AG09309 (cell line): ENCODE measurements at places on chromosomes 12 and 14.

DNA sequence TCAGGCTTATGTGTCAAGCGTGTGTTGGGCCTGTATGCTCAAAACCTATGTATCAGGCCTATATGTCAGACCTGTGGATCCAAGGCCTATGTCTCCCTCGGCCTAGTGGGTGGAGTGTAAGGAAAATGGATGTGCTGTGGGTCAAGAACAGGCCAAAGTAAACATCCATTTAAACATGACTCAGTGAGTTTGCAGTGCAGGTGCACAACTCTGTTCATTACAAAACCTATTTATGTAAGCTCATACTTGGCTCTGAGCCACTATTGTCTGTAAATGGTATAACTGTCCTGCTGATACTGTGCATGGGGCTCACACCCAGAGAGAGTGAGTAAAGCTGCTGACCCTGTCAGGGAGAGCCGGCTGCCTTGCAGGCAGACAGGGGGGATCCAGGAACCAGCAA, 249.7 kb upstream of the AVPR1A start:
- no peak for DNase-seq

DNA sequence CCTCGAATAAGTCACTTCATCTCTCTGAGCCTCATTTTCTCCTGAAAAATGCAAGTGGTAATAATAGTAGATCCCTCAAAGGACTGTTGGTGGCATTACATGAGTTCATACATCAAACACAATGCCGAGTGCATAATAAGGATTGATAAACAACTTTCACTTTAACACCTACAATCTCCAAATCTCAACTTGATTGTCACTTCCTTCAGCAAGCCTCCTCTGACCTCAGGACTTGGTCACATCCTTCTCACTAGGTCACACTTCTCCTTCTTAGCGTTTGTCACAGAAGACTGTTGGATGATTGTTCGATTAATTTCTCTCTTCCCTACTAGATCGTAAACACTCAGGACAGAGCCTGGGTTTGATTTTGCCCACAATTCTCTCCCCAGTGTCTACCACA, 7.9 kb upstream of the PRKAB1 start:
- no peak for DNase-seq

DNA sequence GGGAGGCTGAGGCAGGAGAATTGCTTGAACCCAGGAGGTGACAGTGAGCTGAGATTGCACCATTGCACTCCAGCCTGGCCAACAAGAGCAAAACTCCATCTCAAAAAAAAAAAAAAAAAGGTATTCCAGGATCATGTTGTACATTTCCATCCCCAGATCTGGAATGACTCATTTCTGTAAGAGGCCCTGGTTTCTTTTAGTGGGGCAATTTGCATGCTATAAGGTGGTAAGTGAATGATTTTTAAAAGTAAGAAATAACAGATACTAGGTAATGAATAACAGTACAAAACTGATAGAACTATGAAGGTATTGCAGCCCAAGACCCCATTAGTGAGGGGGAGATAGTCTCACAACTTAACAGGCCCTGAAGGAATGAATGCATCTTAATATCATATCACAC, 17.7 kb upstream of the ADCK1 start:
- no peak for DNase-seq

- DNase-seq, result peak; percentile 34
These were observed 8.9 kb downstream of the APAF1 start for GRCh38 chr12:98653866-98654493.

- DNase-seq, result no peak
These were observed 46.2 kb upstream of the GRIP1 start for GRCh38 chr12:66725031-66725430.
